Esophagus squamous epithelium (tissue), 5 donors: ENCODE measurements at places on chromosomes 11 and 22.

- no peak for DNase-seq
Observed at GRCh38 chr11:92623055-92623454, 346.4 kb upstream of the MTNR1B start.

DNA sequence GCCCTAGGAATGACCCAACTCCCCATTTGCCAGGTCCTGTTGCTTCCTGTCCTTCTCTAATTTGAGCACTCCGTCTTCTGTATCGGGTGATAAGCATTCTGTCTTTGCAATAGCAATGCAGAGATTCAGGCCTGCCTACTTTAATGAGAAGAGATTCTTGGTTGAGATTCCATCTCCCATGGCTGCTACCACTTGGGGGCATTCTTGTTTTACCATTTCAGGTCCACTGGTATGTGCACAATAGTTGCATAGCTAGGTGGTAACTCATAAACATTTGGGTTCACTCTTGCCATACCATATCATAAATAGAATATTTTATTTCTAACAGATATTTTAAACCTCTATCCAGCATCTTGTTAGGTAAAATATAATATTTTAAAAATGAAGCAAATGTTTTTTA lies 34.4 kb upstream of the CALCB start:
- DNase-seq, result no peak

- no peak for DNase-seq
Observed at GRCh38 chr11:25981998-25982397, 349.9 kb upstream of the ANO3 start.

DNA sequence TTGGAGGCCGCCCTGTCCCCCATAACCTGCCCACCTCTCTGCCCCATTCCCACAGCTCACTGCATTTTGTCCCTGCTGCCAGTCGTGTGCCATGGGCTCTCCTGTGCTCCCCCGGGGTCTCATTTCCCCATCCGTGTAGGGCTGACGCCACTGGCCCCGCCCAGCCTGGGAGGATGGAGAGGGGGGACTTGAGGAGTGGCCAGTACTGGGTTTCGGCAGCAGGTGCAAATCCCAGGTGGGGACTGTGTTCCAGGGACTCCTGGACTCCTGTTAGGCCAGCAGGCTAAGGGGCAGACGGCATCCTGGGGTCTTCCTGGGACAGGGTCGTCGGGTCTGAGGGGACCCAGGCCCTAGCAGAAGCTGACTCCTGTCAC lies 1.2 kb upstream of the MYO7A start:
- DNase-seq, result no peak

- DNase-seq, result no peak
Observed at GRCh38 chr22:41284465-41284864, 1.5 kb downstream of the RANGAP1 start.

DNA sequence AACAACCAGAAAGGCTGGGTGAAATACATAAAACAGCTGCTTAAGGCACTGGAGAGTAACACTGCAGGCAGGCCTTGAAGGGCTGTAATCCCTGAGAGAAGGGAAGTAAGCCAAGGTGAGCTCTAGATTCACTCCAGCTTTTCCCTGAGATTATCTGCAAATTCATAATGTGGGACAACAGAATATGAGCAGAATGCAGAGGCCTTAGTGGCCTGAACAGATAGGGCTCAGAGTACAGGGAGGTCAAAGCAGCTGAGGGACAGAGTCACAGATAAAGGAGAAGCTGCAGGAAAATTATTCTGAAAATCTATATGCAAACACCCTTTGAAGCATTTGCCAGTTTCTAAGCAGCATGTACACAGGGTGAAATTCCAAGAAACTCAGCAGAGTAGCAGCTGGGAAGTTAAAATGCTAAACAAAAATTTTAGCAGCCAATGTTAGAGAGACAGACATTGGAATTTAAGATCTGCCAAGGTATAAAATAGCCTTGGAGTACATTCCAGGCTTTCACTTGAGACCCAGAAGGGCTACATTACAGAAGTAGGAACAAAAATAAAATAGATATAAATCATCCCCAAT lies 48.1 kb upstream of the CWF19L2 start:
- no peak for DNase-seq

GRCh38 chr22:46581538-46582244 lies 38.5 kb upstream of the GRAMD4 start:
- DNase-seq, result no peak

GRCh38 chr11:95975343-95975742 lies 51.4 kb upstream of the MTMR2 start:
- no peak for DNase-seq

DNA sequence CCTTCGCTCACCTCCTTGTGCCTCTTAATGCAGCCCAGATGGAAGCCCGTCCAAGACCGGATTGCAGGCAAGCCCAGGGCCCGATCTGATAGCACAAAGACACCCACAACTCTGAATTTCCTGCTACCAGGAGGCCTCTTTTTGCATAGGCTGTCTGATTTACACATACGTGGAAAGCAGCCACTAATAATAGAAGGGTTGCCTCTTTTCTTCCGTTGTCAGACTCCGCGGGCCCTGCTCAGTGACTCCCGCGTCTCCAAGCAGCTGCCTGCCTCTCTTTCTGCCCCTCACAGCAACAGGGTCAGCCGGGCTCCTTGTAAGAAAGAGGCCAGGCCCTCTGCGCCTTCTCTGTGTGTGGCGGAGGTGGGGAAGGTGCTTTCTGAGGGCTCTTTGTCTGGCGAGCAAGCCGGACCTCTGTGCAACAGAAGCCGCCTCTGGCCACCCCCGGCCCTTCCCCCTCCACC lies 26.7 kb downstream of the FLI1 start:
- no peak for DNase-seq

GRCh38 chr11:110093407-110094297 lies 460 bp downstream of the ZC3H12C start:
- no peak for DNase-seq

DNA sequence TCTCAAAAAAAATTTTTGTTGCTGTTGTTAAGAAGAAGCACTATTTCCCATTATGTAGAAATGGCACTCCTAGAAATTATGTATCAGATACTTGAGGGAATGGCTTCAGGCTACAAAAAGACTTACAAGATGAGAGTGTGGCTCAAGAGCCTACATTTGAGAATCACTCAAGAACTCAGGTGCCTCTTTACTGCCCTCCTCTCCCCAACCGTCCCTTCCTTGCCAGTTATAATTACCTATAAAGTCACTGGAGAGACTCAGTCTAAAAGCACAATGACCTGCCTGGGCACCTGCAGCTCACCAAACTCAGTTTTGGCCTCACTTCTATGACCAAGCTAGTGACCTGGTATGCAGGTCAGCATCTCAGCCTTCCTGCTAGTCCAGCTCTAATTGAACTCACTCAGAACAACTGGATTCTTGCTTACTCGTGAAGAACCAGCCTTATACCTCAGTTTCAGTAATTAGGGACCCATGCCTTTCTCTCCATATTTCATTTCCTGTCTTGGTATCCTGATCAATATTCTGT lies 41.9 kb upstream of the PPP2R1B start:
- DNase-seq, result no peak

- no peak for DNase-seq
Observed at GRCh38 chr22:48796310-48797015, 1031.2 kb downstream of the BRD1 start.

DNA sequence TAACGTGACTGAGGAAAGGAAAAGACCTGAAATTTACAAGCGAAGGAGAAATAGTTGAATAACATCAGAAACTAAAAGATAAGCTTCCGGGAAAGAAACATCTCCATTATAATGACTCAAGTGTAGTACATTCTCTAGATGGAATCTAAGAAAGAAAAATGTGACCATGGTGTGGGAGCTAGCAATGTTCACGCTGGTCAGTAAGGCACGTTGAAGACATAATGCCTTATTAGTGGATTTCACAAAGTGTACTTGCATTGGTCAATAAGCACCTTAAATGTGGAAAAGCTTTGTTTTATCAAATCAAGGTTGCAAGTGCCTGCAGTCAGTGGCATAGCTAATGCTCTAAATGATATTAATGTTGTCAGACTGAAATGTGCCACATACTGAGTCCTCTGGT lies 2.8 kb upstream of the LARGE1 start:
- DNase-seq, result no peak

GRCh38 chr11:117199053-117199915 lies at the start of gene TAGLN:
Gene TAGLN (plus strand): TSS chr11:117199370. CDS start chr11:117203014, 3,644 bp downstream.
- no peak for DNase-seq

GRCh38 chr11:1084561-1085439 lies 10.1 kb downstream of the MUC2 start:
- DNase-seq, result no peak

DNA sequence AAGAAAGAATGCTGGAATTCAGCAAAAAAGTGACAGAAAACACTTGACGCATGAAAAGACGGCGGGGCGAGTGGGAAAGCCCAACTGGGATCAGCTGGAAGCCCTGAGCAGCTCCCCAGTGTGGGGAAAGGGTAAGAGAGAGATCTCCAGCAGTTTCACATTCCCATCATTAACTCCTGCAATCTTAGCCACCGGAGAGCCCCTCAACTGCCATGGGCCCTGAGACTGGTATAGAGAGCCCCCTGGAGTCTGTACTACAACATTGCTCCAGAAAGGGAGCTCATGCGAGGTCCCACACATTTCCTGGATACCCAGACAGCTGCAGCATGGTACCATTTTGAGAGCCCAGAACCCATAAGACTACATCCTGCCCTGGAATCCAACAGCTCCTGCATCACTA lies 31.1 kb downstream of the MRGPRX4 start:
- no peak for DNase-seq

- DNase-seq, result no peak
Observed at GRCh38 chr22:24486501-24486921, 8.6 kb upstream of the UPB1 start.

GRCh38 chr11:444396-445144 lies 2.8 kb upstream of the ANO9 start:
- no peak for DNase-seq

GRCh38 chr11:84854498-84854880 lies 772.7 kb downstream of the DLG2 start:
- DNase-seq, result no peak

DNA sequence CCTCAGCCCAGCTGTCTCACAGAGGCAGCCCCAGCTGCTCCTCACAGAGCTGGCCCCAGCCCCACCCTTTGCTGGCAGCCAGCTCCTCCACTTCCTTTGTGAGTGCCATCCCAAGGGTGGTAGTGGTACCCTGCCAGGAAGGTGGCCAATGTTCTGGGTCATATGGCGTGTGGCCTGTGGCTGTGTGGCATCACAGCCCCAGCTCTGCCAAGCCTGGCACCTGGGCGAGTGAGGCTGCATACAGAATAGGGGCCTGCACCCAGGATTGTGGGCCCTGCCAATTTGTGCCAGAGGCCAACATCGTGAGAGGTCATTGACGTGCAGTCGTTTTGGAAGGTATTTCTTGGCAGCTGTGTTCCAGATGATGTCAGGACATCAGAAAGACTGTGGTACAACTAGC lies 10.7 kb downstream of the TUB start:
- no peak for DNase-seq

DNA sequence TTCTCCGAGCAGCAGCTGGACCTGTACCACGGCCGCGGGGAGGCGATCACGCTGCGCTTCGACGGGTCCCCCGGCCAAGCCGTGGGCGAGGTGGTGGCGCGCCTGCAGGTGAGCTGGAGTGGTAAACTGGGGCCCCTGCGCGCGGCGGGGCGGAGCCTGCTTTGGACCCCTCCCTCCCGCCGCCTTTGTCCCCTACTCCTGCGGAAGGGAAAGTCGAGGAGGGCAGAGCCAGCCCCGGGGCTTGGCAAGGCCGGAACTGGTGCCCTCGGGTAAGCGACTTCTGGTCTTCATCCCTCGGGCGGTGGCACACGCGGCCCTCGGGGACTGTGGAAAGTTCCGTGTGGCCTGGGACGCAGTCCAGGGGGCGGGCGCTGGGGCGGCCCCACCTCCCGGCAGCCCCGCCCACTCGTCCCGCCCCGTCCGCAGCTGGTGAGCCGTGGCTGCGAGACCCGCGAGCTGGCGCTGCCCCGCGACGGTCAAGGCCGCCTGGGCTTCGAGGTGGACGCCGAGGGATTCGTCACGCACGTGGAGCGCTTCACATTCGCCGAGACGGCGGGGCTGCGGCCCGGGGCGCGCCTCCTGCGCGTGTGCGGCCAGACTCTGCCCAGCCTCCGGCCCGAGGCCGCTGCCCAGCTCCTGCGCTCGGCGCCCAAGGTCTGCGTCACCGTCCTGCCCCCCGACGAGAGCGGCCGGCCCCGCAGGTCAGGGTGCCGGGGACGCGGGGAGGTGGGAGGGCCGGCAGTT lies 9.2 kb downstream of the SIPA1 start:
- no peak for DNase-seq

DNA sequence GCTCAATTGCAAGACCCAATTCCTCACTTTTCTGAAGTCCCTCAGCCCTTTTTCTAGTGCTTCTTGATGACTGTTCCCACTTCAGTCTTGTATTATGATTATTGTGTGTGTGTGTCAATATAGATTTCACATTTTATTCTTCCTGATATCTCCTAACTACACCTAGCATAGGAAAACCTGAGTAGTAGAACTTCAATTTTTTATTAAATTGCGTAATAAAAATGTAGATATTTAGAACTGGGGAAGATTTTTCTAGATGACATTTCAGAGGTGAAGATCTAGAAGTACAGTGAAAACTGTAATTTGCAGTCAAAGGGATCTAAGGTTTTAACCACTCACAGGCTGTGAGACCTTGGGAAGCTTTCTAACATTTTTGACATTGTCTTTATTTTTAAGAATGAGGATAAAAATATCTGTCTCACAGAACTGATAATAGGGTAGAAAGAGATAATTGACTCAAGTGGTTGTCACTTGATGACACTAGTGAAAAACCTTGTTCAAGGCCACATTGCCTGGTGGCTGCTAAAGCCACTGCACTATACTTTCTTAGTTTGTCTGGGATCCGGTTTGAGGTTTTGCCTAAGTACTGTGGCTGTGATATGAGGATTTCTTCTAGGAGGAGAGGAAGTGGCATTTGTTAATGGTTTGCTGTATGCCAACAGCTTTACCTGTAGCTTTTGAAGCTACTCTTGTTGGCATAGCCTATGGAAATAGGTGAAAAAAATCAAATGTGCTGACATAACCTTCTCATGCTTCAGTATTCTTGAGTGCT lies 32.2 kb upstream of the SESN3 start:
- DNase-seq, result no peak

DNA sequence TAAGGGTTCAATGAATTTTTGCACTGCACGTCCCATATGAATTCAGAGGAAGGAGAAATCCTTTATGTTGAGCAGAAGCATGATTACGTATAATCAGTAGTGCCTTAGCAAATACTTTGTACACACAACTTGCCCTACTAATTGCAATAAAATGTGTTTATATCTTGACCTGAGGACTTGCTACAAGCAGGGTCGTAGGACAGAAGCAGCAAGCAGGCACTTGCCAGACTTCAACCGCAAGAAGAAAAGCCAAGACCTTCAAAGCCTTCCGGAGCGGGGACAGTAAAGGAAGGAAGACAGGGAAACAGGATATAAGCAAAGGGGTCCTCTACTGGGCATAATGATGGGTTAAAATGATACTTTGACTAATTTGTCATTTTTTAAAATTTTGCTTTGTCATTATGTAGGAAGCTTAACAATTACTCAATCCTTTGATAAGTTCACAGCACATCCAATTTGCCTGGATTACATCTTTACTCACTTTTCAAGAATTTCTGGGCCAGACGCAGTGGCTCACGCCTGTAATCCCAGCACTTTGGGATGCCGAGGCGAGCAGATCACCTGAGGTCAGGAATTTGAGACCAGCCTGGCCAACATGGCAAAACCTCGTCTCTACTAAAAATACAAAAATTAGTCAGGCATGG lies 23.2 kb upstream of the UBASH3B start:
- no peak for DNase-seq

GRCh38 chr11:128411812-128412211 lies 175.5 kb downstream of the ETS1 start:
- DNase-seq, result no peak

- DNase-seq, result no peak
Observed at GRCh38 chr22:17444204-17444504, 74.9 kb downstream of the CECR2 start.
